ENCODE measurements at places on chromosomes 13 and 19. TPM values are rescaled to one million over a fixed set of nuclear protein-coding genes. Genes with fewer than 3 reads are reported as not detected.

ERVK3-1 gene
- 36.9 TPM for total RNA-seq

PGLYRP2 gene
- not detected for total RNA-seq

CACNG6 gene
- total RNA-seq: not detected

- DNase-seq: no peak
Observed at GRCh38 chr13:99393791-99394735, 86.9 kb upstream of the GPR183 start.

SIAH3 gene
- total RNA-seq: 0.10 TPM

DNA sequence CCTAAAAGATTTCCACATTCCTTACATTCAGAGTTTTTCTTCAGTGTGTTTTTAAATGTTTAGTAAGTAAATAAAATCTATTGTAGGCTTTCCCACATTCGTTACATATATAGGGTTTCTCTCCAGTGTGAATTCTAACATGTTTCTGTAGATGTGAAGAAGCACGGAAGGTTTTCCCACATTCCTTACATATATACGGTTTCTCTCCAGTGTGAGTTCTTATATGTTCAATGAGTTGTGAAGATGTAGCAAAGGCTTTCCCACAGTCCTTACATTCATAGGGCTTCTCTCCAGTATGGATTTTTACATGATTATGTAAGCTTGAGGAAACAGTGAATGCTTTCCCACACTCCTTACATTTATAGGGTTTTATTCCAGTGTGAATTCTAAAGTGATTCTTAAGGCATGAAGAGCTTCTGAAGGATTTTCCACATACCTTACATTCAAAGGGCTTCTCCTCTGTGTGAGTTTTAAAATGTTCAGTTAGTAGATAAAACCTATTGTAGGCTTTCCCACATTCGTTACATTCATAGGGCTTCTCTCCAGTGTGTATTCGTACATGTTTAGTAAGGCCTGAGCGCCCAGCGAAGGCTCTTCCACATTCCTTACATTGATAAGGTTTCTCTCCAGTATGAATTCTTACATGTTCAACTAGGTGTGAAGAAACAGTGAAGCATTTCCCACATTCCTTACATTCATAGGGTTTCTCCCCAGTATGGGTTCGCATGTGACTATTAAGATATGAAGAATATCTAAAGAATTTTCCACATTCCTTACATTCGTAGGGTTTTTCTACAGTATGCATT lies 18.2 kb downstream of the ZNF121 start:
- DNase-seq: no peak

GRCh38 chr13:74226791-74227475 lies 92.7 kb upstream of the KLF12 start:
- no peak for DNase-seq

DNA sequence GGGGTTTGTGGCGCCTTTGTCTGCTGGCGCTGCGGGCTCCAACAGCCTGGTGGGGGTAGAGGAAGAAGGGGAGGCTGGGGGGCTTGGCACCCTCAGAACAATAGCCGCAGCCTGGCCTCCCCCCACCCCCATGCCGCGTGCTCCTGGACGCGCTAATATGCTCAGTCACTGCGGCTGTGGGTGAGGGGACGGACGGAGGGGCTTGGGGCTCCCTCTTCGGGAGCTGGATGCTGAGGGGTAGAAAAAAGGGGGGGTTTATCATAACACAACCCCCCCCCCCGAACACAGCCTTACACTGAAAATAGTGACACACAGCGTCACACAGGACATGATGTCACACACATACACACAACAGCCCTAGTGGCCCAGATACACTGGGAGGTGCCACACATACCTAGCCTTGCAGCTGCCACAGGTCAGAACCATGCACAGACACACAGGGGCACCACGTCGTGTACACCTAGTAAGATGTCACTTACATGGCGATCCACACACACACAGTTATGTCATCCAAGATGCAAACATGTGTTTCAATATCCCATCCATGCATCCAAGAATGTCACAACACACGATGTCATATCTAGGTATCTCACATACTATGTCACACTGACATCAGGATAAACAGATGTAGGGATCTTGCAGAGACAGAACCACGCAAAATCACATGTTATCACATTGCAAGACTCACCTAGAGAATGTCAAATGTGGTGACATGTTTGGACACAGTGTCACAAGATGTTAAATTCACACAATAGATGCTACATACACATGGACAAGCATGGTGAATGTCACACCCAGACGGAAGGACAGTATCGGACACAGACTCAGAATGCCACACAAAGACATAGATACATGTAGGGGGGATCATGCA lies 806 bp downstream of the MAST1 start:
- DNase-seq: no peak

ZNF724 gene
- total RNA-seq: 2.6 TPM

GRCh38 chr19:35671818-35672217 lies 5.5 kb downstream of the UPK1A start:
- DNase-seq: no peak
